ENCODE measurements at places on chromosomes 5 and 9.

- no peak for DNase-seq
These were observed 61.5 kb downstream of the RAI14 start for GRCh38 chr5:34717426-34718327.

DNA sequence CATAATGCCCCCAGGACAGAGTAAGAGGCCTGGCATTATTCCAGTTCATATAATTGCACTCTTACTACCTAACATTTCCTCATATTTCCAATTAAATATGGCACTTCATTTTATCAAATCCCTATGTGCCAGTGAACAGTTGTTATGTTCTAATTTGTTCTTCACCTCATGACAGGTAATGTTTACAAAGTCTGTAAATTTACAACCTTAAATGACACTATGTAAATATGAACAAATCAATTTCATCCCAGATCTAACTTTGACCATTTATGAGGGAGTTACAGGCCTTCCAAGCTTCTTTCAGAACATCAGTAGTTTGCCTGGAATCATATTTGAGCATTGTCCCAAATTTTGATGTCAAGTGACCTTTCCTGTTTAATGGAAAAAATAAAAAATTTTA lies 592.6 kb upstream of the CDH6 start:
- no peak for DNase-seq

- DNase-seq, result no peak
These were observed 5.6 kb downstream of the CDX1 start for GRCh38 chr5:150172145-150172544.

GRCh38 chr5:146825033-146825432 lies 53.5 kb downstream of the PPP2R2B start:
- no peak for DNase-seq

DNA sequence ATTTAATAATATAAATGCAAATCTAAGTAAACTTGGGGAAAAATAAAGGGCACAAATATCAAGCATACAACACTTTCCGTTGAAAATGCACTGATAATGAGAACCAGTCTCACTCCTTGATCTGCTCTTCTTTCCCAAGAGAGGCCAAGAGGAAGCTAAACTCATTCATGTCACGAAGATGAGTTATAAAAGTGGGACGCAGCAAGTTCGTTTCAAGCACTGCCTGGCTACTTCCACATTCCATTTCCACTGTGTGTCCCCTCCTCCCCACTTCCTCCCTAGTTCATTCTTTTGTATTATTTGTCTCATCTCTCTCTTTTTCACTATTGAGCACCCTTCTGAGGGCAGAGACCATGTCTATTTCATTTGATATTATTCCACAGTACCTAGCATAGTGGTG lies 158.1 kb downstream of the SLC24A2 start:
- no peak for DNase-seq

DNA sequence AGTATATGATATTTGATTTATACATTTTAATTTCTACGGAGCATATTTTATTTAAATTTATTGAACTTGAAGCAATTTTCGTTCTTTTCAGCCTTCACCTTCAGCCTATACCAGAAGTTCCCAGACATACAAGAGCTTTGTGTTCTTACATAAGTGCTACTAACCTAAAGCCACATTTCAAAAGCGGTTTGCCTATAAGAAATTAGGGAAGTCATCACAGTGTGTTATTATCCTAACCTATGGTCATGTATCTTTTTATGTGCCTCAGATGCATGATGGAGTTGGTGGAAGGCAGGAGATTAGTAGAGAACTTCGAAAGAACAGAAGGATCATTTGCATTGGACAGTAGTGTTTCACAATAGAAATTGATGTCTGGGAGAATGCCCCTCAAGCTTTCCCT lies 3.1 kb downstream of the KIF2A start:
- DNase-seq, result no peak

- no peak for DNase-seq
These were observed 518 bp downstream of the LOX start for GRCh38 chr5:122077366-122078115.

DNA sequence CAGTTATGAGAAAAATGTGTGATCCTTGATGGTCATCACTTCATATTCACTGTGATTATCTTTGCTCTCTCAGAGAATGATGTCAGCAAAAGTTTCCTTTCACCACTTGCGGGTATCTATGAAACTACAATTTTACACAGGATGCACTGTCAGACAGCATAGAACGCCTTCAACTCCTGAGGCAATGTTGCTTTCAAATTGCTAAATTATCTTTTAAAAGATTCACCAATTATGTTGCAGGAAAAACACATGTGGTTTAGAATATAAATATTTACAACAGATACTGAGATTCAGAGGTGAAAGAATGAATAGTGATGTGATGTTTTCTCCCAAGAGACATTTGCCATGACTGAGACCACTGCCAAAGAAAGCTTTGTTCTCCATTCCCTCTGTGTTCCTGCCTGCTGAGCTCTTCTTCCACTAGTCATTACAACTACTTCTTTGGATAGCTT lies 879.8 kb upstream of the DMAC1 start:
- no peak for DNase-seq

GRCh38 chr5:107469485-107470294 lies 201.0 kb downstream of the EFNA5 start:
- DNase-seq, result no peak

DNA sequence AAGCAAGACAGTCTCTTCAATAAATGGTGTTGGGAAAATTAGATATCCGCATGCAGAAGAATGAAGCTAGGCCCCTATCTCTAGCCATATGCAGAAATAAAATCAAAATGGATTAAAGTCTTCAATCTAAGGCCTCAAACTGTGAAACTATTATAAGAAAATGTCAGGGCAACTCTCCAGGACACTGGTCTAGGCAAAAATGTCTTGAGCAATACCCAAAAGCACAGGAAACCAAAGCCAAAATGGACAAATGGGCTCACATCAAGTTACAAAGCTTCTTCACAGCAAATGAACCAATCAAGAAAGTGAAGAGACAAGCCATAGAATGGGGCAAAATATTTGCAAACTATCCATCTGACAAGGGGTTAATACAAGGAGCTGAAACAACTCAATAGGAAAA lies 338.8 kb downstream of the NNT start:
- no peak for DNase-seq

DNA sequence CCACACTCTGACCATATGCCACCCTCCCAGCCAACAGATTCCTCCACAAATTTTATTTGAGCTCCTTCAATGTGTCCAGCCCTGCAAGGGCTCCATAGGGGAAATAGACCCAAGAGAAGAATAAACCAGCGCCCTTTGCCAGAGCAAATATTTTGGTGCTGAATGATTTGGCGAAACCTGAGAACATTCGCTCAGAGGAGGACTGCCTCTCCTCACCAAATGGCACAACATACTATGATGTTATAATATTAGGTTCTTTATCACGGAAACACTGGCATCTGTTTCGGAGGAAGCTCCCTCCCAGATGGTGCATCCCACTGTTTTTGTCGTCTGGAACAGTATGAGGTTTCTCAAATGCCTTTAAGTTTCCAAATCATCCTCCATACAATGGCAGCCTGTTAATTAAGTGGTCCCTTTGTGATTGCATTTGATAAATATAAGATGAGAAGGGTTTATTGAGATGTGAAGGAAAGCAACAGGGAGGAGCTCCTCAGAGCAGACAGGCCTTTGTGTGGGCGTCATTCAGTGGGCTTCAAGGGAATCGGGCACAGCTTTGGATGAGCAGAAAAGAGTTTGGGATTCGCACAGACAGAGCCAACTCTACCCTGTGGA lies 139.1 kb upstream of the ADRA1B start:
- DNase-seq, result no peak

DNA sequence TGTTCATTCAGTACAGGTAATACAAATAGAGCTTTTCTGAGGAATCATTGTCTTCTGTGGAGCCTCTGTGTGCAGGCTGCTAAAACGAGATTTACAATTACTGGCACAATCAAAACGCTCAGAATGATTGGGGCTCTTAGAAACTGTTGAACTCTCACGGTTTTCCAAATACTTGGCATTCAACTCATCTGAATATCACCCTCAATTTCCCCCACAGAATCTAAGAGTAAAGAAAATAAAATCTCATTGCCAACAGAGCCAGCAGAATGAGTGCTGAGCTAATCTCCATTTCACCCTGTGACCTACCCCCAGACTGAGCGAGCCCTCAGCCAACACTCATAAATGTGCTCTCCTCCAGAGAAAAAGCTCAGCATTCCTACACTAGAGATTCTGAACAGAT lies 35.3 kb upstream of the TMED7 start:
- no peak for DNase-seq

DNA sequence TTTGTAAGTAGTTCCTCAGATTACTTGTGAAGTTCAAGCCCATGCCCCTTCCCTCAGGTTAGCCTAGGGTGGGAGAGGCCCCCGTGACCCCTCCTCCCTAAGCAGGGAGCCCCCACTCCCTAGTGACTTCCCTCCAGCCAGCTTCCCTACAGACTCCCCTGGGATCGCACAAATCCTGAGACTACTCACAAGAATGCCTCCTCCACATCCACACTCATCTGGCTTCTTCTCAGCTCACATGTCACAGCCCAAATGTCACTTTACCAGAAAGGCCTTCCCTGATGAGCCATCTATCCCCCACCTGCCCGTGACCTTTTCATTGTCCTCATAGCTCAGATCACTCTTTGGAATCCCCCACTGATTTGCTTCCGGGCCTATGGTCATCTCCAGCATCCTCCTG lies 96.7 kb upstream of the ARAP3 start:
- no peak for DNase-seq

GRCh38 chr5:126552614-126553013 lies 42.4 kb downstream of the ALDH7A1 start:
- DNase-seq, result no peak

DNA sequence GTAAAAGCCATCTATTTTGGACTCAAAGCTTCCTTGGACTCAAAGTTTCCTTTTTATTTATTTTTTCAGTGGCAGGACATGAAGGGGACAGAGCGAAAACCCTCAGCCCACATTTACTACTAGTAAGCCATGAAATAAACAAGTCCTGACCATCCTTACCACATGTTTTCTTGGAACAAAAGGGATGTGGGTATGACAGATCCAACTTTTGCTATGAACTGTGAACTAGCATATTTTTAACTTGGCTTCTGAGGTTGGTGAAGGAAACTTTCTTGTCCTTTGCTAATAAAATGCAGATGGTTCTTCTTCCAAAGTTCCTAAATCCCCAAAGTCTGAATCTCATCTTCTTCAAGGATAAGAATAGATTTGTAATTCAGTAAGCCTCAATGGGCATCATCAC lies 122.7 kb upstream of the TNC start:
- no peak for DNase-seq
